ENCODE measurements at places on chromosomes 3 and 15.

DNA sequence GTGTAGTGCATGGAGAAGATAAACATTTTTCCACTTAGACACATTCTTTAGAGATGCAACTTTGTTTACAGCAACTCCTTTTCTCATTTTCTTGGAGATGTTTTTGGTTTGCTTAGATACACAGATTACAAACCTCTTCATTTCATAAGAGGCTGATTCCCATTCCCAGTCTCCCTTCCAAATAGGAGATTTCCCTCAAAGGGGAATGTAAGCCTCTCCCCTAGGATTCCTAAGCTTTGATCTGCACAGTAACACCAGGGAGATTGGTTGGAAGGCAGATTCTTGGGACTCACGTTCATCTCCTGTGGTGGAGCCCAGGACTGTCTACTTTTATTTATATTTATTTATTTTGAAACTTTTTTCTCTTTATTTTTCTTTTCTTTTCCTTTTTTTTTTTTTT lies 63.2 kb downstream of the MCTP2 start:
- DNase-seq = no peak

- no peak for DNase-seq
Measured at GRCh38 chr3:25906132-25906906, 116.4 kb downstream of the OXSM start.

GRCh38 chr15:68781766-68782588 lies 38.7 kb downstream of the ANP32A start:
- no peak for DNase-seq

DNA sequence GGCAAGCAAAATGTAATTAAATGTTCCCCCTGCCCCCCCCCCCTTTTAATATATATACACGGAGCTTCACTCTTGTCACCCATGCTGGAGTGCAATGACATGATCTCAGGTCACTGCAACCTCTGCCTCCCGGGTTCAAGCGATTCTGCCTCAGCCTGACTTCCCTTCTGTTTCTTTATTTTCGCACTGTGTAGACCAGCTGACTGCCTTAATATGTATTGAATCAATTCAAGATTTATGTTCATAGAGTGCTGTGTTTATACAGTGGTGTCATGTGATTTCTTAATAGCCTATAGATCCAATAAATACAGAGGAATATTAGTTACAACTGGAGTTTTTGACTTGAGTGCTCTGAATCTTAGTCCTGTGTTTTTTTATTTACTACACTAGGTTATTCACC lies 39.0 kb downstream of the SLC25A36 start:
- DNase-seq = no peak

DNA sequence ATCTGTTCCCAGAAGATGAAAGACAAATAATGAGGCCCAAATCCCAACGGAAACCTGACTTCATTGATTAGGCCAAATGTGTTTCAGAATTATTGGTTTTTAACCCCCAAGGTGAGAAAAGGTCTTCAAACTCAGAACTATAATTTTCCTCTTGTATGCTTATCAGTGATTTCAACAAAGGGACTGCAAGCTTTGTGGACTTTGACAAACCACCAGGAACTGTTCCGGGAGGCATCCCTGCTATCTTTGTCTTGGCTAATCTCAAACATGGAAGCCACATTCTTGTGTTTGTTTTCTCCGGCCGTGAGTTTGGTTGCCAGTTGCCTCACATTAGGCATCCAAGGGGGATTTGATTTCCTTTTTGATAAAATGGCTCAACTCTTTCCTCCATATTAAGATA lies 19.5 kb downstream of the ARHGEF3 start:
- DNase-seq = no peak

DNA sequence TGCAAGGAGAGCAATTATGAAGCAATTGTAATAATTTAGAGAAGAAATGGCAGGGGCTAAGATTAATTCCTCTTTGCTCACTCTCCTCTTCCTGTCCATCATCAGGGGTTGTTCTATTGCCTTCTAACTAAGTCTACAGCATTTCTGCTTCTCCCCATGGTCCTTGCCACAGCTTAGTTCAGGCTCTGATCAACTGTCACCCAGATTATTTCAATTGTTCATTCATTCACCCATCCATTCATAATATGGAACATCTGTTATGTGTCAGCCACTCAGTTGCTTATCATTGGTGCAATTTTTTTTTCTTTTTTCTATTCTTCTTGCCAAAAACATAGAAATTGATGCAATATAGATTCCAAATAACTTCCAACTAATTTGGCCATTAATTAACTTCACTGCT lies 93.2 kb downstream of the CD47 start:
- no peak for DNase-seq

- DNase-seq = no peak
Measured at GRCh38 chr3:127413318-127413673, 125.5 kb upstream of the PRR20G start.

DNA sequence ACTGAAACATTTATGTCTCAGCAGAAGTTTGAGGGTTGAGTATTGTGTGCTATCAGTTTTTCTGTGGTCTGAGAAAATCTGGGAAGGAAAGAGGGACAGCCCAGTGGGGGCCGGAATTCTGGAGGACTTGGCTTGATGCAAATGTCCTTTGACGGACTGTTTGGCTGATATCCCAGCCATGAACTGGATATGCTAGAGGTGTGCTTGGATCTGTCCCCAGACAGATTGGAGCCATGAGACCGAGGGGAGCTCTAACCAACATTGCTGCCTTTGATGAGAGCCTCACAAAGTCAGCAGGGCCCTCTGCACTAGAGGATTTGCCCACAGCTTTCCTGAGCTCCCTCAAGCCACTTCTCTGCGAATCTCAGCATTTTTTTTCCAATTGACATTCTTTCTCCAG lies 405.6 kb downstream of the NTRK3 start:
- no peak for DNase-seq

DNA sequence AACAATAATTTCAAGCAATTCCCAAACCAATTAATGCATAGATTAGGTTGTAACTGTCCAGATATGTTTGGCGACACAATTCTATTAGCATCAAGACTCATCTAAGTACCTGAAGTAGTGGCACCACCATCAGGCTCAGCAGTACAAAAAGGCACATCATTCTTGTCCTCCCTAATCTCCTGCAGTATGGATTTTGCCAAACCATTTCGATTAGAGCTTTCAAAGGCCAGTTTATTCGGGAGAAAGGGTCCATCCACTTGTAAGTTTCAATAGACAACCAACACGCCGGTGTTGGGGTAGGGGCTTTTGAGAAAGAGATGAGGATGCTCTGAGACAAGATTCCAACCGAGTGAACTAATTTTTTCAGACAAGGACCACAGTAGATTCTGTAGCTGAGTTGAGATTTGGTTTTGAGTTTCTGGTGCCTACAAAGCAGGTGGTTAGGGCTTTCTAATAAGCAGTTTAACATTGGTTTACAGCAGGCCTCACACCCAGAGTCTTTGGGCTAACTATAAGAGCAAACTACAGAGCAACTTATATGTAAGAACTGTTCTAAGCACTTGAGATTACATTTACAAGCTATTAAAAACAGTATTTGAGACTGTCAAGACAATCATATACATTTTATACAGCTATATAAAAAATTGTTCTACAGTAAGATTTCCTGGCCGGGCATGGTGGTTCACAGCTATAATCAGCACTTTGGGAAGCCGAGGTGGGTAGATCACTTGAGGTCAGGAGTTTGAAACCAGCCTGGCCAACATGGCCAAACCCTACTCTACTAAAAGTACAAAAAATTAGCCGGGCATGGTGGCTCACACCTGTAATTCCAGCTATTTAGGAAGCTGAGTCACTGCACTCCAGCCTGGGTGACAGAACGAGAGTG lies 4.5 kb downstream of the RPL22L1 start:
- DNase-seq = no peak

GRCh38 chr3:134971306-134971705 lies 176.2 kb downstream of the EPHB1 start:
- DNase-seq = no peak

GRCh38 chr15:31004220-31004733 lies 12.8 kb upstream of the MTMR10 start:
- no peak for DNase-seq

- no peak for DNase-seq
Measured at GRCh38 chr3:141849056-141849815, 27.2 kb upstream of the ATP1B3 start.

DNA sequence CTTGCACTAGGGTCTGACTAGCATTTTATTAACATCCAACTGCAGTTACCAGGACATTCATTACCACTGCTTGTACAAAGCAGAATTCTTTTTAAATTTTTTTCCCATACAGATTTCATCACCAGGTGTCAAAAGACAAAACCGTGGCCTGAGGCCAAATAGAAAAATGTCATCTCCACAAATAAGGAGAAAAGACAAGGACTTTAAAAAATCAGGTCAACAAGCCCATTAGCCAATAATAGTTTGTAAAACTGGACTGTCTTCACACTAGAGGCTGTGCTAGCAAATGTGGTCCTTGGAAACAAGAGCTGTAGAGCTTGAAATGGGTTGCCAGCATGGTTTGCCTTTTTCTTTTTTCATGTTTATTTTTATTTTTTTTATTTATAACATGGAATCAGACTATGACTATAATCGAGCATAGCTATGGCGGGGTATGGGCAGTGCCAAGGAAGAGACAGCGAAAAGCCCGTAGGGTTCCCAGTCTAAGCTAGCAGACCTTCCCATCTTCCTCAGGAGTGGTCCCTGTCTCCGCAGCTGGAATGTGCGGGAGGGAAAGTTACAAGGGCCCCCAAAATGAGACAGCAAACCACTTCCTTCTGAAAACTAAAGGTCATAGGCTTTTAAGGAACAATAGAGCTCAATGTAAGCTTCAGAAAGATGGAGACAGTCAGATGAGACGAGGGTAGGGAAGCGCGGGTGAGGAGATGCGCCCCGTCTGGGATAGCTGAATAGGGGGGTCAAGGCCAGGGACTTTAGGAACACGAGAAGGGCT lies 1.5 kb downstream of the PTPN9 start:
- DNase-seq = no peak

DNA sequence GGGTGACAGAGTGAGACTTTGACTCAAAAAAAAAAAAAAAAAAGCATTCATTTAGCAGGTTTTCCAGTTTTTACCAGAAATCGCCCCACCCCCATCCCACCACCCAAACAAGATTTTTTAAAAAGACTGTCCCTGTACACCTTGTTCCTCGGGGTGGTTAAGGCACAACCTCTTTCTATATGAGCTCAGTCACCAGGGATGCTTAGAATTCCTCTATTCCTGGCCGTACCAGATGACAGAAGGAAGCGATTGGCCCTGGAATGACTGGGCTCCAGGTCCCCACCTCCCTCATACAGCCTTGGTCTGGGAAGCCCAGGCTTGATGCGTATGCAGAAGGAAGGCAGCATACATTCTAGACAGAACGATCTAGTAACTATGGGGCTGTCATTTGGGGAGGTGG lies 25.6 kb downstream of the IDH2 start:
- DNase-seq = no peak

- DNase-seq = no peak
Measured at GRCh38 chr15:40768521-40769273, 1.1 kb upstream of the C15orf62 start.

DNA sequence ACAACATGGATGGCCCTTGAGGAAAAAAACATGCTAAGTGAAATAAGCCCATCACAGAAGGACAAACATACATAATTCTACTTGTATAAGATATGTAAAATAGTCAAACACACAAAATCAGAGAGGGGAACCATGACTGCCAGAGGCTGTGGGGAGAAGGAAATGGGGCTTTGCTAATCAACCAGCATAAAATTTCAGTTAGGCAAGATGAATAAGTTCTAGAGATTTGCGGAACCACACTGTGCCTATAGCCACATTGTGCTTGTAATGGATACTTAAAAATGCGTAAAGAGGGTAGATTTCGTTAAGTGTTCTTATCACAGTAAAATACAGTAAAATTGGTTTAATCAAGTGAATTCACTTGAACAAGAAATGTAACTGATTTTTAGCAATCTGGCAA lies 33.7 kb upstream of the SPTBN5 start:
- DNase-seq = no peak

GRCh38 chr3:137990427-137990826 lies 19.5 kb upstream of the CLDN18 start:
- no peak for DNase-seq

DNA sequence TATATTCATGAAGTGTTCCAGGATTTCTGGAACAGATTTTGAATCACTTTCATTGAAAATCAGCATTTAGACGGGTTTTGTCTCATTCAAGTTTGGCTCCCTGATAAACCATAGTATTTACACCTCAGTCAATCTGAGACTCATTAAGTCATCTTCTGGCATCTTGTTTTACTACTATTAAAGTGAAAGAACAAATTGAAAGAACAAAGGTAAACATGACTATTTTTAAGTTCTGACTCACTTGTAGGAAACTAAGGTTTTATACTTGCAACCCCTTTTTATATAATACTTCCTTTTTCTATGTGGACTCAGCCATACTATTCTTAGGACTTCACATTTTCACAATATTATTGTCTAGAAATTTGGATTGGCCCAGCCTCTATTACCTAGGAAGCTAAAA lies 854.4 kb downstream of the SQOR start:
- no peak for DNase-seq

- no peak for DNase-seq
Measured at GRCh38 chr3:184066211-184066610, 13.4 kb downstream of the HTR3C start.

- DNase-seq = no peak
Measured at GRCh38 chr3:177464392-177465256, 267.3 kb upstream of the TBL1XR1 start.

DNA sequence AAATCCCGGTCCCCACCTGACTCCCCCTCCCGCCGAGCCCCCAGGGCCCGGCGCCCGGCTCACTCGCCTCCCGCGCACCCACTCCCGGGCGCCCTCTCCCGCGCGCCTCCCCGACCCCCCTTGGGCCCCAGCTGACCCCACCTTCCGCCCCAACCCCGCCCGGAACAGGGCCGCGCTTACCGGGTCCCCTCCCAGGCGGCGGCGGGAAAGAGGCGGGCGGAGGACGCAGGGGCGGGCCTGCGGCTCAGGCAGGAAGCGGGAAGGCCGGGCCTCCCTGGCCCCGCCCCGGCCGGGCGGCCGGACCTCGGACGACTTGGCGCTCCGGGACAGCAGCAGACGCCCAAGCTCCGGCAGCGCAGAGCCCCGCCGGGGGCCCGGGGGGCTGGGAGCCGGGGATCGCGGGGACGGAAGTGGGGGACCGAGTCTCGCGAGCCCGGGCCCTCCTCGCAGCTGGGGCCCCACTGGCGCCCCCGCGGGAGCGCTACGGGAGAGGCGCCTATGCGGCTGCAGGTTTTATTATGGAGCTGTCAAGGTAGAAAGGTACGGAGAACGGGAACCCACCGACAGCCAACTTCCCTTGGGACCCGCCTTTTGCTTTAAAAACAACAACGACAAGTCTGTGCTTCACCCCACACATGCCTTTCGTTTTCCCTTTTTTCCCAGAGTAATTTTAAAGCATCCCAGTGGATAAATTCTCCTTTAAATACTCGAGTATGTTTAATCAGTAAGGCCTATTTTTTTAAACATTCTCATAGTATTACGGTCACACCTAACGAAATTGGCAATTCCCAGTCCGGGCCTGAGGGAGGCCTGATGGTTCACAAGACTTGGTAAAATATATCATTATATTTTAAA lies at the start of gene SLC41A3:
Gene SLC41A3 (minus strand): TSS at position 212 of the 855 bp plus-strand sequence. CDS start 15,905 bp downstream, outside the sequence.
- DNase-seq = peak; percentile 95

GRCh38 chr3:171172070-171172469 lies 145.6 kb upstream of the SLC2A2 start:
- no peak for DNase-seq
